ENCODE measurements at places on chromosomes 7 and 10.

- DNase-seq, result no peak
Measured at GRCh38 chr7:70655694-70656093, 476.2 kb upstream of the GALNT17 start.

- no peak for DNase-seq
Measured at GRCh38 chr10:129371541-129371940, 95.5 kb upstream of the MGMT start.

DNA sequence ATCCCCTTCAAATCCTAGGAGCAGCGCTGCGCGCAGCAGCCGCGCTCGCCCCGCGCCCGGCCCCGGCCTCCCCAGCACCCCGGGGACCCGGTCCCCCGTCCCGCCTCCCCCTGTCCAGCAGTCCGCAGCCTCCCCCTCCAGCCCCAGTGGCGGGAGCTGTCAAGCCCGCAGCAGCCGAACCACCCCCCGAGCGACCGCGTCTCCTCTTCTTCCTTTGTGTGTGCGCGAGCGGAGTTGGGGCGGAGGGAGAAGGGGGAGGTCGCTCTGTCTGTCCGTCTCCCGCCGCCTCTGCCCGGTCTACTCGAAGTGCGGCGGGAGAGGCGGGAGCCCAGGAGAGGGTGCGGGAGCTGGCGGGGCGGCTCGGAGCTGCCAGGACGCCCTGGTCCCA, 375 bp upstream of the CHN2 start:
- DNase-seq, result peak; percentile 28

DNA sequence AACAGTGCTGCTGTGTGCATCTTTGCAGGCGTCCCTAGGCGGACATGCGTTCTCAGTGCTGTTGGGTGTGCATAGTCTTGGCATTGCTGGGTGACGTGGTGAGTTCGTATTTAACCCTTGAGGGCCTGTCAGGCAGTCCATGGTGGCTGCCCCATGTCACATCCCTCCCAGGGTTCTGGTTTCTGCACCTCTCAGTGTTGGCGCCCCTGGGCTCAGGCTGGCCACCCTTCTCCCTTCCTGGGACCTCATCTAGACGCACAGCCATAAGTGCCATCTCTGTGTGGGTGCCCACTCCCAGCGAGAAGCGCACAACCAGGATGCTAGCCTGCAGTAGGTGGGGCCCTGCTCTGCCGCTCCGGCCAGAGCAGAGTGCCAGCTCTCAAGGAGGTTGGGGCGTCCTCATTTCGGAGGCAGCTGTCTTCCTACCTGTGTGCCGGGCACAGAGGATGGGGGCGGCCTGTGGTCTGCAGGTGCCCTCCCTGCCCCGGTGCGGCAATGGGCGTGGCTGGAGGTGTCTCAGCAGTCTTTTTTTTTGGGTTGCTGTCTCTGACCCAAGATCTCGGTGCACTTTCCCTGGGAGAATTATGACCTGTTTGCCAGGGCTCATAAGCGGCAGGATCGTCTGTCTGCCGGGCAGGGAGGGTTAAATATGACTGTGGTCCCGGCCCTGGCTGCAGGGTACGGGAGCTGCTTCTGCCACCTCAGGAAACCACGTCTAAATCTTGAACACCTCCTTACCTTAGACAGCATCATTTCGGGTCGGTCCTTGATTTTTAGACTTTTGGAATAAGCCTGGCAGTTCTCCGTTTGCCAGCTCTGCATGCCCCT, 6.5 kb downstream of the INPP5A start:
- no peak for DNase-seq

DNA sequence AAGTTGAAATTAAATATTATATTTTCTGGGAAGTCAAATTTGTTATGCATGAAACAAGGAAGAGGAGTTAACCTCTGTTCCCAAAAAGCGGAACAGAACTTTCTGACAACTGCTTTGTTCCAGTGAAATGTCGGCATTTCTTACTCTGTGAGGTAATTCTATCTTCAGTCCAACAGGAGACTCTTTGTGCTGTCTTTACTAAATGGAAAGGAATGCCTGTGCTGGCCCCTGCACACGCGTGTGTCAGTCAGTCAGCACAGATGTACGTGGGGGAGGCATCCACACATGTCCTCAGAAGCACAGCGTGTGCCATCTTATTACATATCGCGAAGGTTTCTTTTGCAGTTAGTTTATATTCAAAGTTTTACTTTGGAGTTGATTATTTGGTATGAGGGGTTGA, 37.5 kb downstream of the NET1 start:
- no peak for DNase-seq

- peak; percentile 49 for DNase-seq
Measured at GRCh38 chr10:92238586-92239098, 52.2 kb downstream of the CPEB3 start.

GRCh38 chr7:106031300-106032035, 68.4 kb downstream of the CDHR3 start:
- no peak for DNase-seq

- no peak for DNase-seq
Measured at GRCh38 chr7:73671322-73671661, 3.7 kb downstream of the VPS37D start.

GRCh38 chr7:4268040-4268965, 413.8 kb upstream of the FOXK1 start:
- peak; percentile 46 for DNase-seq

GRCh38 chr10:14409247-14409646, 78.5 kb upstream of the FRMD4A start:
- DNase-seq, result no peak

DNA sequence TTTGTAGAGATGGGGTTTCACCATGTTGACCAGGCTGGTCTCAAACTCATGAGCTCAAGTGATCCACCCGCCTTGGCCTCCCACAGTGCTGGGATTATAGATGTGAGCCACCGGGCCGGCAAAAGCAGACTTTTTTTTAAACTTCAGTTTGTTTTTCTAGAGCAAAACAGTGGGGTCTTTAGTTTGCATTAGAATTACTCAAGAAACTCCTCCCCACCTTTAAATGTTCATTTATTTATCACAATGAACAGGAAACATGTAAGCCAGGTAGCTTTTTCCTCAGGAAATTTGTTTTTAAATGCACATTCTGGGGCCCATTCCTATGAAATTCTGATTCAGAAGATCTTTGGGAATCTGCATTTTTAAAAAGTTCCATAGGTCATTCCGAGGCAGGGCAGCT, 56.0 kb upstream of the JAZF1 start:
- no peak for DNase-seq

- DNase-seq, result no peak
Measured at GRCh38 chr7:117581424-117581823, 101.6 kb downstream of the CFTR start.

Measured in LoVo (cell line).